ENCODE measurements at places on chromosomes 11 and 22.

DNA sequence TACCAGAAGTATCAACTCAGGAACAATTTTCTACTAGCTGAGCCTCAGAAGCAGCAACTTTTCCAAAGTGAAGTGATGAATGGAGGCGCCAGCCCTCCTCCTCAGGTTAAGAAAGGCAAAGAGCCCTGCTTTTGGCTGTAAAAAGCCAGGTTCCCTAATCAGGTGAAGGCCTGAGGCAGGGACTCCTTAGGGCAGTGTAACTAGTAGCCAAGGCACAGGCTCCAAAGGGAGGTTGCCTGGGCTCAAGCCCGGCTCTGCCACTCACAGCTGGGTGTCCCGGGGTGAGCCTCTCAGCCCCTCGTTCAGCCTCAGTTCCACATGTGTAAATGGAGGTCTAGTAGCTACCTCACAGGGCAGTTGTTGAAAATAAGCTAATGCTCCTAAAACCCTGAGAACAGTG is 19.5 kb downstream of the TSKU start:
- DNase-seq: no peak

GRCh38 chr11:130999992-131000770 is 83.9 kb upstream of the SNX19 start:
- peak; percentile 57 for DNase-seq

- peak; percentile 76 for DNase-seq
Observed at GRCh38 chr11:95089620-95090542, at the start of gene ENDOD1. ENDOD1 (plus strand) TSS chr11:95089846; CDS start chr11:95089928, 82 bp downstream.

DNA sequence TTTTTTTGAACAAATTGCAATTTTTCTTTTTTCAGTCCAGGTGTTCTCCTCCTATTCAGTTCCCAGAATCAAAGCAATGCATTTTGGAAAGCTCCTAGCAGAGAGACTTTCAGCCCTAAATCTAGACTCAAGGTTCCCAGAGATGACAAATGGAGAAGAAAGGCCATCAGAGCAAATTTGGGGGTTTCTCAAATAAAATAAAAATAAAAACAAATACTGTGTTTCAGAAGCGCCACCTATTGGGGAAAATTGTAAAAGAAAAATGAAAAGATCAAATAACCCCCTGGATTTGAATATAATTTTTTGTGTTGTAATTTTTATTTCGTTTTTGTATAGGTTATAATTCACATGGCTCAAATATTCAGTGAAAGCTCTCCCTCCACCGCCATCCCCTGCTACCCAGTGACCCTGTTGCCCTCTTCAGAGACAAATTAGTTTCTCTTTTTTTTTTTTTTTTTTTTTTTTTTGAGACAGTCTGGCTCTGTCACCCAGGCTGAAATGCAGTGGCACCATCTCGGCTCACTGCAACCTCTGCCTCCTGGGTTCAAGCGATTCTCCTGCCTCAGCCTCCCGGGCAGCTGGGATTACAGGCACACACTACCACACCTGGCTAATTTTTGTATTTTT is 6.2 kb upstream of the UBE4A start:
- no peak for DNase-seq

- no peak for DNase-seq
Observed at GRCh38 chr11:63705526-63705925, 24.2 kb downstream of the RTN3 start.

GRCh38 chr11:57429946-57430345 is 3.0 kb upstream of the SLC43A3 start:
- no peak for DNase-seq

DNA sequence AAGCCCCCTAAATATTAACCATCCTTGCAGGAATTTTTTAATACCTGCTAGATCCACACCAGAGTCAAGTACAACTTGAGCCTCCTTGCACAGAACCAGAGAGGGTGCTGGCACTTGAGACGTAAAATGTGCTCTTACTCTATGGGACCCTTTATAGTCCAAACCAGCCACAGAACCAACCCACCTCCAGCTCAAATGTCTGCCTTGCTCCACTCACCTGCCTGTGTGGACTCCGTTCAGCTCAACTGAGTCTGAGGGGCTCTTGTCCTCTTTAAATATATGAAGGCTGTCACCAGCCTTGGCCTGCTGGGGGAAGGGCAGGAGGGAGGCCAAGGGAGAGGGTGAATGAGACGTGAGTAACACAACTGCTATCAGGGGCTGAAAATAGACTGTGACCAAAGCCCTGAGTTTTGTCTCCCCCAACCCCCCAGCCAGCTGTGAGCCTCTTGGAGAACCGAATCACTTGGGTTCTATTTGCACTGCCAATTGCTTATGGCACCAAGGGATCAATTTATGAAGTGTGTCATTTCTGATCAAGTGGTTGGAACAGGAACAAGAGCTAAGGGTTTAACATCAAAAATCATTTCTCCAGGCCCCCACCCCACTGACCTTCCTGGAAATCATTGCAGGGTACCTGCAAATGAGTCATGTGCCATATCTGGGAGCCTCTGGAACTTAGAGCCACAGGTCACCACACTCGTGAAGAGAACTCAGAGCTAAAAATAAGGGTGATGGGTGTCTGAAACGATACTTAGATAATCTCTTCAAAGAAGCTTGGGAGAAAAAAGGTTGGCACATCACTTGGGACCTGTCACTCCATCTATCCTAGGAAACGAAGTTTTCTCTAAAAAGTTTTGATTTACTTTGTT is at the start of gene CSRP3:
Gene CSRP3, minus strand, starts transcription at position 247 of the 869 bp plus-strand sequence. CDS start 9,535 bp downstream, outside the sequence.
- no peak for DNase-seq

Data from stromal cell of bone marrow (primary cell).